ENCODE measurements at places on chromosomes 7 and 10.

DNA sequence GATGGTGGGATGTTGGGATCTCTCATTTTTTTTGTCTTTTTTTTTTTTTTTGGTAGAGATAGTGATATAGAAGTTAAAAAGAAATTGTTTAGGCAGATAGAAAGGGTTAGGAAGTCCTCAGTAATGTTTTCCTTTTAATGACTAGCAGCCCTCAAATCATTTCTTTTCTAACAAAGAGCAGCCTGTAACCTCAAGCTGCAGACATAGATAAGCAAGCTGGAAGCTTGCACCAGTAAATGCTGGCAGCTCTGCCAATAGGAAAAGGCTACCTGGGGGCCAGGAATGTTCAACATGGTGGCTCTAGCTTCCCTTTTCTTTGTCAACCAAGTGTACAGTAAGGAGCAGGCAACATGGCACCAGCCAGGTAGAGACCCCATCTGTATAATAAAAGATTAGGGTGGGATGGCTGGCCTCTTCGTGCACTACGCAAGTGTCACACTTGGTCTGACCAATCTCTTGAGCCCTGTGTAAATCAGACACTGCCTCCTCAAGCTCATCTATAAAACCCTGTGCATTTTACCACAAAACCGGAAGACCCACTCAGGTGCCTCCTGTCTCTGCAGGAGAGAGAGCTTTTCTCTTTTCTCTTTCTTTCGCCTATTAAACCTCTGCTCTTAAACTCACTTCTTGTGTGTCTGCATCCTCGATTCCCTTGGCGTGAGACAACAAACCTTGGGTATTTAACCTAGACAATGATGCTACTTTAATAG is 212.9 kb downstream of the SNX10 start:
- no peak for DNase-seq

DNA sequence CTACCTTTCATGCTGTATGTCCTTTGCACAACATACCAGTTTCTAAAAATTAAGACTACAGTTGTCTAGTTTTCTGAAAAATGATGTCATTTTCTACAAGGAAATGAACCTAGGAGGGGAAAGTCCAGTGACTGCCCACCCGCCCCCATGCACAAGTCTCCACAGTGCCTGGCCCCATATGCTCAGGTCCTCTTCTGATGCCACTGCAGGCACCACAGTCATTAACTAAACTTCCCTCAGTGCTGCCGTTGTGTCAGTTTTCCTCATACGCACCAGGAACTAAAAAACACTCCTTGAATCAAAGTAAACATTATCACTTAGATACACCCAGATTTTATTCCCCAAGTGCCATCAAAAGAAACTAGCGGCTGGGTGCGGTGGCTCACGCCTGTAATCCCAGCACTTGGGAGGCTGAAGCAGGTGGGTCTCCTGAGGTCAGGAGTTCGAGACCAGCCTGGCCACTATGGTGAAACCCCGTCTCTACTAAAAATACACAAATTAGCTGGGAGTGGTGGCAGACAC is 6.9 kb upstream of the TNS3 start:
- DNase-seq, result no peak

GRCh38 chr10:29257106-29257783 is 31.6 kb upstream of the LYZL1 start:
- no peak for DNase-seq

DNA sequence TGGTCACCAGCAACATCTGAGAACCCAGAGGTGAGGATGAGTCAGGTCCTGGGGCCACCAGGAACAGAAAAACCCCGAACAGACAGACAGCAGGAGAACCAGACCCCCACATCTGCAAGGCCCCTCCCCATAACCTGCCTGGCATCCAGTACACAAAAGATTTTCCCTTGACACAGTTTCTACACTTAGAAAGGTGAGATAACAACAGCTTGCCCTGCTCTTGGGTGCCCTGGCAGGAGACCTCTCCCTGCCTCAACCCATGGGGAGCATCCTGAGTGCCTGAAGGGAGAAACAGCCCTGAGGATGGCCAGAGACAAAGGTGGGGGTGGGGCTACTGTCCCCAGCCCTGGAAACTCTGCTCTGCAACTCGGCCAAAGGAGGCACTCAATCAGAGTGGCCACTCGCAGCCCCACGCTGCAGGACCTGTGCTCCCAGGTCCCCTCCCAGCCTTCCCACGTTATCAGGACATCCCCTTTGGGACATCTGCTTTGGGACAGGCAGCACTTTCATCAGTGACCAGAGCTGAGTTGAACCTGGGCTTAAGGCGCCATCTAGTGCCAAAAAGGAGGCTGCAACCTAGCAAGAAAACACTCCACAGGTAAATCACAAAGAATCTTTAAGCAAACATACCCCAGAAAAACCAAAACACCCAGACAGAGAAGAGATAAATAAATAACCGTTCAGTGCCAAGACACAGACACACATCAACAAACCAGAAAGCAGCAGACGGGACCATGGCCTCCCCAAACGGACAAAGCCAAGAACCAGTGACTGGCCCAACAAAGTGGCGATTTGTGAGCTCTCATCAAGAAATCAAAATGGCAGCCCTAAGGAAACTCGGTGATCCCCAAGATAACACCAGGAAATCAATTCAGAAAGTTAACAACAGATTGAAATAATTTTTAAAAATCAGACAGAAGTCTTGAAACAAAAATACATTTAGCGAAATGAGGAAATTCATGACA is 233.7 kb downstream of the PTPRN2 start:
- peak; percentile 47 for DNase-seq

- DNase-seq, result no peak
Measured at GRCh38 chr7:97873606-97874005, 1.4 kb upstream of the ASNS start.

GRCh38 chr10:11712744-11713143 is 29.4 kb upstream of the ECHDC3 start:
- no peak for DNase-seq

DNA sequence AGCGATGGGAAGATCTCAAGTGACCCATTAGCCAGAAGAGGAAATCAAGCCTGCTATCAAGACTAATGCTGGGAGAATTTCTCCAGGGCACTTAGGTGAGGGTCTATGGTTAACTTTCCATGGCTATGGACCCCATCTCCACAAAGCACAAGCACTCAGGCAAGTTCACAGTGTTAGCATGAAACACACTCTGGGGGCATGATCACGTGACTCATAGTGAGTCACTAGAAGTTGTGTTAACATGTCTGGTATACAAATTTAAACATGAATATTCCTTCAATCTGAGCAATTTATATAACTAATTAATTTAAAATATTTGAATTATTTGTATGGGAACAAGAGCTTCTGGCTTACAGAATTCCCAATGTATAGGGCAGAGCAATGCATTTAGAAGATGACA is 131.8 kb downstream of the FAM204A start:
- DNase-seq, result no peak

- no peak for DNase-seq
Measured at GRCh38 chr7:28418311-28418710, 6.0 kb downstream of the CREB5 start.

GRCh38 chr10:29635711-29636144 is 957 bp upstream of the SVIL start:
- DNase-seq, result no peak

- DNase-seq, result no peak
Measured at GRCh38 chr7:85392326-85392725, 205.5 kb upstream of the SEMA3D start.

GRCh38 chr10:528173-529165 is 161.0 kb downstream of the DIP2C start:
- DNase-seq, result no peak

GRCh38 chr7:155918720-155919390 is 106.6 kb upstream of the SHH start:
- no peak for DNase-seq

GRCh38 chr10:26962835-26963234 is 102.1 kb upstream of the ABI1 start:
- DNase-seq, result no peak

GRCh38 chr10:47077941-47078340 is 166.7 kb downstream of the PTPN20 start:
- no peak for DNase-seq

DNA sequence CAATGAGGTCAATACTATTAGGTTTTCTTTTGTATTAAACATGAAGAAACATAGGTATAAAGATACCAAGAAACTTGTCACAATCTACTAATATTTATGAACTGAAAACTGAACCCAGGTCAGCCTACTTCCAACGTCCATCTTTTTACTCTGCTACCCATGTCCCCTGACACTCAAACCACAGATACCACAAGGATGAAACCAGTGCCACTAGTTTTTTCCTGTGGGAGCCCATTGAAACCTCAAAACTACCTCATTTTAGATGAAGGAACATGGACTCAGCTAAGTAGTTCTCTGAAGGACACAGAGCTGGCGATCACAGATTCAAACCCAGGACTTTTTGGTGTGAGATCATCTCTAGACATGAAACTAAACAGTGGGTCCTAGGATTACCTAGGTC is 6.8 kb downstream of the TET1 start:
- DNase-seq, result no peak

DNA sequence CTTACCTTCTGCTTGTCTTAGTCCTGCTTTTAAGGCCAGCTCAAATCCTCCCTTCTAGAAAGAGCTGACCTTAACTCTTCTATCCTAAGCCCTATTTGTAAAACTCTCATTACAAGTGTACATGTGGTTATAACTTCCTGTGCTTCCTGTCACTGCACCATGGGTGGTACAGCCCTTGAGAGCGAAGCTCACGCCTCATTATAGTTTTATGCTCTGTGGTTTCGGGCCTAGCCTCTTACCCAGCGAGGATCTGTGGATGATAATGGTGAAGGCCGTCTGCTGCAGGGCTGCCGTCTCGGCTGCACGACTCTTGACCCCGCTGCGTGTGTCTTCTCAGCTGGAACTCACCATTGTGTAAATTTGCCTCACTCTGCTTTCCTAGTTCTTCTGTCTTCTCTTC is 74.6 kb downstream of the CUL1 start:
- peak; percentile 70 for DNase-seq

GRCh38 chr7:738723-739454 is 11.8 kb upstream of the PRKAR1B start:
- DNase-seq, result no peak

DNA sequence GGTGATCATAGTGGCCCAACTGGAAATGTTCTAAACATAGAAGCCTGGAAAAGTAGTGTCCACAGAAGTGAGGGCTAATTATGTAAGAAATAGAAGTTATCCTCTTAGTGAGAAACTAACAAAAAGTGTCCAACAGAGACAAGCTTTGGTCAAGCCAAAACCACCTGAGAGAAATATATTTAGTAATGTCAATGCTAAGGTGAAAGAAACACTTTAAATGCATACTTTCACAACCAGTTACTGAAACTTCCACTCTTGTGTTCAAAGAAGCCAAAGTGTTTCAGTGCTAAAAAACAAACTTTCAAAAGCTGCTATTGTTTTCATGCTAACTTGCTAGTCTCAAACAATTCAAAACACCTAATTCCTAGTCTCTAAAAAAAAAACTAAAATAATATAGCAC is 18.1 kb downstream of the RAB11FIP2 start:
- DNase-seq, result no peak

DNA sequence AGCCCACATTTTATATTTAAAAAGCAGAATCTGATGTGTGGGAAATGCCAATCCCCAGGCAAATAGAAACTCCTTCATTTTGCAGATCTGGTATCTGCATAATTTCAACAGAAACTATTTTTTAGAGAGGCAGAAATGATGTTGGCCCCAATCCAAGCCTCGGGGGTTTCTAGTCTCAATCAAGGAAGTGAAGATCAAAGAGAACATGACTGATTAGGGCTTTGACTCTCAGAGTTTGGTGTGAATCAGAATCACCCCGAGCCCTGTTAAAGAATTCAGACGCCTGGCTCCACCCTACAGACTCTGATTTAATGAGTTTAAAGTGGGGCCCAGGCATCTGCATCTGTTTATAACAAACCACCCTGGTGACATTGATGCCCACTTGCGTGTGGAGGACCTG is 36.7 kb upstream of the UBE2H start:
- peak; percentile 27 for DNase-seq

DNA sequence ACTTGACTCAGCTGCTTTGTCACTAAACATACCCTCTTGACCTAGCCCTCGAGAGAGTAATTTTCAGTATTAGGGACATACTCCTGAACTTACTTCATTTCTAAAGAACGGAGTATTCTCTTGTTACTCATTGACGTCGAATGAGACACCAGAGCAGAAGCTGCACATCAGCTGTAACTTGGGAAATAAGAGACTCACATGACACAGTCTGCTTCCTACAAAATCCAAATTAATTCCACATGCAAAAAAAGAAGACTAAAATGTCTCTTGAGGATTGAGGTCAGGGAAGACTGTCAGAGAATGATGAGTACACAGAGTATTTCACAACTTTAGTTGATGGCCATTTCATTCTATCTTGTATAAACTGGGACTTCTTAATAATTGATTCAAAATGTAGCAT is 114.7 kb upstream of the EGFR start:
- no peak for DNase-seq

GRCh38 chr7:121442845-121443244 is 46.7 kb upstream of the FAM3C start:
- no peak for DNase-seq

- no peak for DNase-seq
Measured at GRCh38 chr7:138079137-138079536, 2.9 kb downstream of the AKR1D1 start.

- DNase-seq, result peak; percentile 50
Measured at GRCh38 chr7:108135446-108136190, 5.5 kb upstream of the LAMB4 start.

DNA sequence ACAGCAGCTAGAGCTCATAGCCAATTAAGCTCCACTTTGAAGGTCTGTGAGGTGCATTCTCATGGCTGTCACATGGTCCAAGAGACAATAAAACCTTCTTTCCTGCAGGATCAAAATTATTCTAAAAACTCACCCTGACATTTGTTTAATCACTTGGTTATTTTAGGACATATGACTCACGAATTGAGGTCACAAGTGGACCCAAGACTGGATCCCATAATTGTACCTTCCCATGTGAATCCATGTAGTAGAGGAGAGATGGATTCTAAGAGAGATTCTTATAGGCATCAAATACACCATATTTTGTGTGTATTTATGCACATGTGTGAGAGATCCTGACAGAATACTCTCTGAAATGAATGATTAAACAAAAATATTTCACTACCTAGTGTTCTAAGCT is 18.1 kb downstream of the POLR1F start:
- DNase-seq, result no peak

DNA sequence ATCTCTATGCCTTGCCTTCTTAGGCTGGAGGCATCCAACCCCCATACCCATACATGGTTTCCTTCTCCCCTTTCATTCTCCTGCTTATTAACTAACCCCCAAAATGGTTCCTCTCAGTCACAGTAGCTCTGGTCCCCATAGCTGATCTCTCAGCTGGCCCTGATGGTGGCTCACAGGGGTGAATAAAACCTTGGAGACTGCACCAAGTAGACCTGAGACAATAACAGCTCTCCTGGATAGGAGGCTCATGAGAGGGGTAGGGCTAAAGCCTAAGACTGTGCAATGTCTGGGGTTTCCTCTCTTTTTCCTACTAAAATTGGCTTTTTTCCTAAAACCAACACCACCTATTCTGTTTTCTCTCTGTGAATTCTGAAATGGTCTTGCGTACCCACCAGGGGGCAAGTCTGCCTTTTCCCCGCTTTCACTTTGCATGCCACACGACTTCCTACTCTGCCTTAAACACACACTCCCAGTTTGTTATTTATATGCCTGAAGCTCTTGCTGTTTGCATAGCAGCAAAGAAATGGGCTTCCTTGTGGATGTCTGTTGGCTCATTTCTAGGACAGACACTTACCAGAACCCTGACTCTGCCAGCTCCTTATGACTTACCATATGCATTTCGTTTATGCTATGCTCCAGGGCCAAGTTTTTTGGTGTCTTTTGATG is 18.4 kb upstream of the PON1 start:
- no peak for DNase-seq

All from activated naive CD4-positive, alpha-beta T cell treated with anti-CD3 and anti-CD28 coated beads, Interleukin-2, amount 10 ng/mL, durations not matched to agents 7 days and 5 days (primary cell).